PC-3 (cell line): ENCODE measurements at places on chromosomes 5 and 9. TPM values are rescaled to one million over a fixed set of nuclear protein-coding genes. Genes with fewer than 3 reads are reported as not detected.

Gene NDOR1
- total RNA-seq: 21.5 and 25.7 TPM in 2 replicates

Gene VCP
- 324 and 343 TPM in 2 replicates for total RNA-seq

Gene PRR16
- total RNA-seq: 2.4 and 3.6 TPM in 2 replicates

Gene SELENOP
- 3.3 and 3.9 TPM in 2 replicates for total RNA-seq

GRCh38 chr5:143177263-143177983 is 226.1 kb downstream of the NR3C1 start:
- H3K36me3 ChIP-seq: no peaks in the 10 kb centered on the region
- DNase-seq: peak; percentile 95
- no peak overlapping the region for H3K4me3 ChIP-seq

DNA sequence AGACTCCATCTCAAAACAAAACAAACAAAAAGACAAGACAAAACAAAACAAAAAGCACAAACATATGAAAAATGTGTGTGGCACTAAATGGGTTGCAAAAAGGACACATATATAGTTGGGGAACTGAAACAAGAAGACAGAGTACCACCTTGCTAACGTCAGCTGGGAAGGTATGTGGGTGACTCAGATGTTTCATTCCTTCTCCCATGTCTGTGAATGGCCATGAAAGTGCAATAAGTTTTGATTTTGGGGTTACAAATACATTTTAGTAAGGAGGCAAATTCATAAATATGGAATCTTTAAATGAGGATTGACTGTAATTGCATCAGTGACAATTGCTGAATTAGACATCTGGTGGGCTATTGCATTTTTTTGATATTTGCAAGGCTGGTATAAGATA is 81.6 kb upstream of the KLF4 start:
- no peak for DNase-seq
- no peak overlapping the region for H3K27ac ChIP-seq
- H3K4me1 ChIP-seq: peaks cover 7% of the 10 kb centered on the region; the same call in 1 of the 2 replicates

GRCh38 chr5:98121036-98121936 is 652.2 kb upstream of the RGMB start:
- DNase-seq: no peak
- no peak overlapping the region for H3K4me3 ChIP-seq
- no peak overlapping the region for H3K27ac ChIP-seq

- H3K27me3 ChIP-seq: no peaks in the 10 kb centered on the region
- no peak overlapping the region for H3K4me3 ChIP-seq
- H3K4me1 ChIP-seq: no peaks in the 10 kb centered on the region
- no peaks in the 10 kb centered on the region for H3K36me3 ChIP-seq
These were observed 8.5 kb downstream of the AFAP1L1 start for GRCh38 chr5:149280124-149280523.

DNA sequence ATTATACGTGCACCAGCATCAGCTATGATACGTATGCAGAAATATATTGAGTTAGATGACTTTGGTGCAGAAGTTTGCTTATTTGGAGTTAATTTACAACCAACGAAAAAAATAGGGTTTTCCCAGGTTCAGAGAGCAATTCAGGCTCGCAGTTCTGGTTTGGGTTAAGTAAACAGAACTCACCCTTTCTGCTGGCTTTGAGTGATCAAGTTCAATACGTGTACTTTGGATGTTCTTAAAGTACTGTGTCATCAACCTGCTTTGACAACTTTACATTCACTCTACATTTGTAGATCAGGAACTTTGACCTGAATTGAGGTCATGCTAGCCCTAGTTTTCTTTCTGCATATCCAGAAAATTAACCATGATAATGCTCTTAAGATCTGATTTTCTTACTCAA is 40.7 kb downstream of the ACOT12 start:
- no peaks in the 10 kb centered on the region for H3K27me3 ChIP-seq
- no peaks in the 10 kb centered on the region for H3K36me3 ChIP-seq
- H3K4me1 ChIP-seq: no peaks in the 10 kb centered on the region
- H3K27ac ChIP-seq: no peak overlapping the region
